ENCODE measurements at places on chromosomes 2 and 18.

DNA sequence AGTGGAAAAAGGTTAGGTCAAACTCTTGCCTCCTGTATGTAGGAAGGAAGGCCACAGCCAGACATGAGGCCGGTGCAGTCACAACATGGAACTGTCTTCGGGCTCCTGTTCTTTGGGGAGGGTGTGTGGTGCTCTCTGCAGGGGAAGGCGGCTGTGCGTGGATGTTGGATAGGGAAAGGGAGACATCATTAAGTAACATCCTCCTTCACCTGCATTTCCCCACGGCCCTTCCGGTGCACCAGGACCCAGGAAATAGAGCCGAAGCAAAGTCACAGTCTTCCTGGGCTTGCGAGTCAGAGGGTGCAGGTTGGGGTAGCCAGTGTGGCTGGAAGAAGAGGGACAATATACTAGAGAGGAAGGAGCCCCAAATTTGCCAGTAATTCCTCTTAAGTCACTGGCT lies 78.9 kb upstream of the SMAD7 start:
- no peak for DNase-seq

- DNase-seq: no peak
Observed at GRCh38 chr18:76161983-76162382, 333.1 kb downstream of the ZNF516 start.

DNA sequence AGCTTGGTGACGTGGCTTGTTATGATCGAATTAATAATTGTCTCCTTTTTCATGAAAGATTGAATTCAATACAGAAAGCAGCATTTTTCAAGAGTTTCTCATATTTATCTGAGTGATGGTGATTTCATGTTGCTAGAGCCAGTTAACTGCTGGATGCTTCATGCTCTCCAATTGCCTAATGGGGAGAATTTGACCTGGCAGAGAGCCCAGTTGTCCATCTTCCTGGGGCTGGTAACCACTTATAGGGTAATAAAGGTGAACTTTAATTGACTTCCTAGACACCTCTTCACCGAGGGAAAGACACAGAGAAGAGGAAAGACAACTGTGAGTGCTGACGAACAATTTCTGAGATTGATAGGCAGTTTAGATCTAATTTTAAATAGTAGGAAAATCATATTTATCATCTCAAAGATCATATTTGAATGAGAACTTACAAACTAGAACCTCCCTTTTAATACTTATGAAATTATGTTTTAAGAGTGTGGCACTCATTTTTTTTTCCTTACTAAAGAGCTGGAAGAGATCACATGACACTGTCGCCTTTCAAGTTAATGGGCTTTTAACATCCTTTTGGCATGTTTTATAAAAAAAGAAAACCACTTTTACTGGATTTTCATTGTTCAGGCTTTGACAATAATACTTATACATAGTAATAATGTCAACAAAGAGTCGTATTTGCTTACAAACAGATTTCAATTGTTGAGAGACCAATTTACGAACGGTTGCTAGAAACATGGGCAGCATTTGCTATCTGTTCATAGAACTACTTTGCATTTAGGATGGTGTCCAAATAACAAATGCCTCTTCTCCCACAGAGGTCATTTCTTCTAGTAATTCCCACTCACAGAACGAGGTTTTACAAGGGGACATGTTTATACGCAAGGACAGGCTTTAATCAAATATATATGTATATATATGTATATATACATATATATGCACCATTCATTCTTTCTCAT lies 153.3 kb downstream of the RAPGEF4 start:
- DNase-seq: no peak

DNA sequence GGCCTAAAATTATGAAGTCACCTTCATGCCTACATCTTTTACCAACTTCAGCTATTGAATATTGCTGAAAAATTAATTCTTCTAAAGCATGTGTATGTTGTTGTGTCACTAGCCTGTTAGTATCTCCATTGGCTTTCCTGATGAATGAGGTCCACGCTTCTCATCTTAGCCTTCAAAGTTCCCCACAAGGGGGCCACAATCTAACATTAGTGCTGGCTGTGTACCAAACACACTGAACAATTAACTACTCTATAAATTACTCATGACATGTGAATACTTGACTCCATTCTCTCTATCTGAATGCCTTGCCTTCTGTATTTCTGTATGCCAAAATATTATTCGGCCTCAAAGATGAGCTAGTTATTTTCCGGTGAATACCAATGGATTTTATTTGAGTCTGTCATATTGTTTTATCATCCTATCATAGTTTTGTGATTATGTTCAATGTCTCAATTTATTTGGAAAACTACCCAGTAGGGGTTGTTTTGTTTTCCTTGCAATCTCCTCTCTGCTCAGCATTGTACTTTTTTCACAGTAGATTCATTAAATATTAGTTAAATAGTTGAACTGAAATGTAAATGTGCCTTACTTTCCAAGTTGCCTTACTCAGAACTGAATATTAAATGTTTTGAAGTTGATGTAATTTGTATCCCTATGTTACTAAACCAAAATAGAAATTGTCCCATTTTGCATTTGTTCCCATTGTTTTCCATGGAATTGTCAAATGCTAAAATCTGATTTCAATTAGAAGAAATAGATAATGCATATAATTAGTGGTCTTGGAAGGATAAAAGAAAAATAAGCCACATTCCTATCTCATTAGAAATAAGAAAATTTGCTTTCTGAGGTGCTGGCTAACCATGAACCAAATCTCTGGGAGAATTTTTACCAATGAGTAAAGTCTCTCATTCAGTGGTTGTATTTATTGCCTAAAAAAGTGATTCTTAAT lies 208.4 kb upstream of the COL3A1 start:
- DNase-seq: peak; percentile 75

- DNase-seq: no peak
Observed at GRCh38 chr18:43435851-43436250, 158.6 kb upstream of the SYT4 start.

GRCh38 chr18:32355896-32356295 lies 114.8 kb downstream of the GAREM1 start:
- DNase-seq: peak; percentile 65

DNA sequence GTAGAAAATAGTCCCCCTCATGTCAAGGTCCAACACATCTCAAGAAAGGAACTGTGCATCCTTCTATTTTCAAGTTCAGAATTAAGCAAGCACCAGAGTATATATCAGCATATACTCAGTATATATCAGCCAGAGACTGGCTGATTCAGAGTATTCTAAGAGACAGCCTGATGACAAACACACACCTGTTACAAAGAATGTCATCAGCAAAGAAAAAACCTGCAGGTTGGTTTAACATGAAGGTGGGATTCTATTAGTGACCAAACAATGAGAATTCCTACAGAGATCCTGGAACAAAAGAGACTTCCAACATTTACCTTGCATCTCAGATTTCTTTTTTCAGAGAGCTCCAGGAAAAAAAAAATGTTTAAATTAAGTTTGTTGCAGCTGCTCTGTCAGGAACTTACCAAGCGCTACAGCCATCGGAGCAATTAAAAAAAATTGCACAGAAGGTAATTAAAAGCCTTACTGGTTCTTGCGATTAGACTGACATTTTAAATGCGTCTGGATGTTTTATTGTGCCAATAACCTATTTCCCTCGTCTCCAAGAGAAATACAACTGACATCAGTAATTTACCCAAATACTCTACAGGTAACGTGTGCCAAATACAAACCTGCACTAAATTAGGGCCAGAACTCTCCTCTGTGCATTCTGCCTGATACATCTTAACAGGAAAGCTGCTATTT lies 218.1 kb downstream of the HNMT start:
- no peak for DNase-seq

GRCh38 chr2:181314551-181314950 lies 142.6 kb upstream of the ITGA4 start:
- DNase-seq: no peak

GRCh38 chr2:8680822-8681760 lies 765 bp upstream of the ID2 start:
- DNase-seq: peak; percentile 75

DNA sequence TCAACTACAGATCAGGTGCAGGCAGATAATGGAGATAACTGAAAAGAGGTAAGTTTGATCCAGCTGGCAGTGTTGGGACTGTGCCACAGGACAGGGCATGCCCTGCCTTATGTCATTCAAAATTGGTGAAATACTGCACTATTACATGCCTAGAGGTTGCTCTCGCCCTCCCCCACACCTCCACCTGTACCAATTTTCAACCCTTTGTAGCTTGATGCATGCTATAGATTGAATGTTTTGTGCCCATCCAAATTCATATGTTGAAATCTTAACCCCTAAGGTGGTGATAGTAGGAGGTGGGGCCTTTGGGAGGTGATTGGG lies 72.1 kb upstream of the LYPD6B start:
- DNase-seq: no peak

DNA sequence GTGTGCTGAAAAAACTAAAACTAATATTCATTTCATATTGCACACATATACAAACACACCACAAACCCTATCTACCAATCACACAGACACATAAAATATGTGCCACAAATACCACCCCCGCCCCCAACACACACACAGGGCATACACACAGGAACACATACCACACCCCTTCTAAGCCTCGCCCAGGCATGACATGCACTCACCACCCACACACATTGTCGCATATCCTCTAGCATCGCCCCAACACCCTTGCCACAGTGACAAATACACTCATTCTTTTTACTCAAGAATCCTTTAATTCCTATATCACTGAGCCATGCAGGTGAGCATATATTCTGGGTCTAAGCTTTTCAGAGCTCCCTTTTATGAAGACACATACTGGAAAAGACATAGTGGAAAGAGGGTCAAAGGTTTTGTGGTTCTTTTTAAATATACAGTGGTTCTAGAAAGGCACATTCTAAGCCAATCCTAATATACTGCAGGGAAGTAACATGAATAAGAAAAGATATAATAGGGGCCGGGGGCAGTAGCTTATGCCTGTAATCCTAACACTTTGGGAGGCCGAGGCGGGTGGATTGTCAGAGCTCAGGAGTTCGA lies 24.5 kb upstream of the LCLAT1 start:
- DNase-seq: peak; percentile 45

- peak; percentile 44 for DNase-seq
Observed at GRCh38 chr2:95076705-95077529, 44.7 kb downstream of the MRPS5 start.

GRCh38 chr2:139293992-139294548 lies 513.9 kb upstream of the NXPH2 start:
- DNase-seq: no peak

GRCh38 chr2:239303711-239304532 lies 96.9 kb downstream of the HDAC4 start:
- no peak for DNase-seq

GRCh38 chr2:204026294-204026693 lies 89.7 kb downstream of the ICOS start:
- DNase-seq: no peak

DNA sequence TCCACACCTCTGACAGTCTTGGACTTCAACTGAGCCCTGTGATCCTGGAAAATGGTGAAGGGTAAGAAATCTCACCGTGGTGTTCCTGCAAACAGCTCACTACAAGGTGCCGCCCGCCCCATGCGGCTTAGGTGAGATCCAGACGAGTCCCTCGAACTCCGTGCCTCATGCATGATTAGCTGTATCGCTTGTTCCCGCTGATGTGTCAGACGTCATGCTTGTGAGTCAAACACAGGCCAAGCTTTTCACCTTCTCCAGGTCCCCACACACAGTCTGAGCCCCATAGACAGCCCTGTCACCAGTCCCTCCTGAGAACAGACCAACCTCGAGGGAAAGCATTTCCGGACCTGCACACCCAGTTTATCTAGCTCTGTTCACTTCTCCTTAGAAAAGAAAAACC lies 740.5 kb downstream of the GALR1 start:
- DNase-seq: no peak

DNA sequence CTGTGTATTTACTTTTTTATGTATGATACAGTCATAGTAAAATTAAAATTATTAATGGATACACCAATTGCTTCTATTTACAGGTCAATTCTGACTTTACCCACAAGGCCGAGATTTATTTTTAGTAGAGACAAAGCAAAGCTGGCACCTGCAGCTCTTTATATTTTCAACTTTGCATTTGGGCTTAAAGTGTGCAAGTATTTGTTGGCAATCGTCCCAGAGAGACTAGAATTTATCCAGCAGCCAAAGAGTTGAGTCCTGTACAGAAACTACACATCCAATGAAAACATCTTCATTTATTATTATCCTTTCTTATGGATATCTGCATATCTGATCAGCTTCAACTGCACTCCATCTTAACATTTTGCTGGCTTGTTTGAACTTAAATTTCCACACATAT lies 485.6 kb downstream of the SOX11 start:
- DNase-seq: no peak

GRCh38 chr2:232537499-232537898 lies 2.0 kb upstream of the CHRNG start:
- DNase-seq: no peak

DNA sequence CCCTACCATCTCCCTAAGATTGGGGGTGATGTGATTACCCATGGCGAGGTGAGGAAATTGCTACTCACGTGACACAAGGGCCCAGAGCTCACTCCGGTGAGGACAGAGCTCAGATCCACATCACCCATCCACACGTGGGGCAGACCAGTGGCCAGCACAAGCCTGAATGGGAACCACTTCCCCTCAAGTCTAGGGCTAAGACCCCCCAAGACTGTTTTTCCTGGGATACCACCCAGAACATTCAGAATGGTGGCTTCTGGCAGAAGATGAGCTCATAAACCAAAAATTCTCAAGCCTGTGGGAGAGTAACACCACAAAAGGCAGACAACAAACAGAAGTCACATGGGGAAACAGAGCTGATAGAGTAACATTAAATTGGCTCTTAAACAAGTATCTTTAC lies 321.4 kb downstream of the ALK start:
- DNase-seq: no peak

DNA sequence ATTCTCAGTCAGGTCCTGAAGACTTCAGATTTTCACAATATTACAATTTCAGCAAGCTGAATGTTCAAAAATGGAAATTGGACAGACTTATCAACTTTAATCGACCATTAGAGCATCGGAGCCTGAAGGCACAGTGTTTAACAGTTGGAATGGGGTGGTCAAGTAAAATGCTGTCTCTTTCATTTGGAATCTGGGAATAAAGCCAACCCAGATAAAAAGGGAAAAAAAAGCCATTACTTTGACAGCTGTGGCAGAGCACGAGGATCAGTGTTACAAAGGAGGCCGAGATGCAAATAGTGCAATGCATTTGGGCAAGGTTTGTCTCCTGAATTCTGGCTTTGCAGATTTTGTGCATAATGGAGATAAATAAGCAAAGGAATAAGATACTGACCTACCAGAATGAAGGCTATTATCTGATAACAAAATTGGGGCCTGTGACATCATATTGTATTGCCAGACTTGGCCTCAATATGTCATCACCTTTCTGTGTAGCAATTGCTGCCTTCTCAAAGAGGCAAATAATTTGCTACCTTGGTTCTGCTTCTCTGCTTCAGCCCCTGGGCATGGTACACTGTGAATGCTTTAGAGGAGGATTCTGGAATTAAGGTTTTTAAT lies 277.5 kb upstream of the KLHL29 start:
- DNase-seq: no peak
